NCI-H2081 treated with DMSO at 0.1 percent for 48 hours (cell line): ENCODE measurements at places on chromosomes 2 and 18.

GRCh38 chr2:36633470-36634092 lies 35.6 kb upstream of the FEZ2 start:
- DNase-seq = no peak

DNA sequence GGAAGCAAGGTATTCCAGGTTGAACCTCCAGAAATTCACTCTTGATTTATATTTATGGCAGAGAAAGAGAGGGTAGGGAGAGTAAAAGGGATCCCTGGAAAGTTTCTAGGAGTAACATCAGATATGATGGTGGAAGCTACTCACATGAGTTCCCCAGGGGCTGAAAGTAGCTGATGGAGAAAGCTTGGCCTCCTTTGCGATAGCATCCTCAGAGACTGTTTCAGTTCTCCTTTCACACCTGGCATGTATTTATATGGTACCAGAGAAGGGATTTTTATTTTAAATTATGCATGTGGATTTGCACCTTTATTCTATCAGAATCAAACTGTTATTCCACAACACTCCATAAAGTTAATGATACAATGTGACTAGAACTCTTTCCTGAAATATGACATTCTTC lies 126.3 kb upstream of the OSR1 start:
- DNase-seq = no peak

GRCh38 chr2:3180082-3180908 lies 197.3 kb downstream of the EIPR1 start:
- DNase-seq = no peak

DNA sequence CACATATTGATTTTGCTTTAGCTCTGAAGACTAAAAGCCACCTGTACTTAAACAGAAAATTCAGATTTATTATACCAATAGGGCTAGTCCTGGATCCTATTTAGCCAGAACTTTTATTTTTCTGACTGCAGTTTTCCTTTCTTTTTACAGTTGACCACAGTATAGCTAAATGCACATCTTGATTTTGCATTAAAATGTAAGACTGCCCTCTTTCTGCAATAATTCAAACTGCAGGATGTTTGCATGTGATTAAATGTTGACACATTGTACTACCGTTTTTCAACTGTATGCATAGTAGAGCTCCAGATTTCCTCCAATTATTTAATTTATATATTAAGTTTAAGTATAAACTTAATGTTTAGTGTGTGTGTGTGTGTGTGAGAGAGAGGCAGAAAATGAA lies 1262.9 kb downstream of the SUCLG1 start:
- DNase-seq = peak; percentile 31

GRCh38 chr18:69647702-69648101 lies 247.0 kb downstream of the DOK6 start:
- no peak for DNase-seq

DNA sequence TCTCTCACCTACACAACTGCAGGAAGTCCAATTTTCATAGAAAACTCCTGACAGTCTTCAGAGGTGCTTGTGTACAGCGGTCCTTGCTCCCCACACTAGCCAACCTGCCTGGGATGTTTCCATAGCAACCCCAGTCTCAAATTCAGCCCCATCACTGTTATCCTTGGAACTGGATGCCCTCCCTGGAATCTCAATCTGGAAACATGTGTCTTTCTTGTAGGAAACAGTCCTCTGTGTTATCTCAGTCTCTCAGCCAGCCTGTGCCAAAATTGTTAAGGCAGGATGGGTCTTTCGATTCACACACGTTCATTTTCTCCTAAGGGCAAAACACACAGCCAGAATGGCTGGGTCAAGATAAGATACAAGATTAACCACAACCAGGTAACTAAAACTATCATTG lies 295.5 kb upstream of the RND3 start:
- no peak for DNase-seq

DNA sequence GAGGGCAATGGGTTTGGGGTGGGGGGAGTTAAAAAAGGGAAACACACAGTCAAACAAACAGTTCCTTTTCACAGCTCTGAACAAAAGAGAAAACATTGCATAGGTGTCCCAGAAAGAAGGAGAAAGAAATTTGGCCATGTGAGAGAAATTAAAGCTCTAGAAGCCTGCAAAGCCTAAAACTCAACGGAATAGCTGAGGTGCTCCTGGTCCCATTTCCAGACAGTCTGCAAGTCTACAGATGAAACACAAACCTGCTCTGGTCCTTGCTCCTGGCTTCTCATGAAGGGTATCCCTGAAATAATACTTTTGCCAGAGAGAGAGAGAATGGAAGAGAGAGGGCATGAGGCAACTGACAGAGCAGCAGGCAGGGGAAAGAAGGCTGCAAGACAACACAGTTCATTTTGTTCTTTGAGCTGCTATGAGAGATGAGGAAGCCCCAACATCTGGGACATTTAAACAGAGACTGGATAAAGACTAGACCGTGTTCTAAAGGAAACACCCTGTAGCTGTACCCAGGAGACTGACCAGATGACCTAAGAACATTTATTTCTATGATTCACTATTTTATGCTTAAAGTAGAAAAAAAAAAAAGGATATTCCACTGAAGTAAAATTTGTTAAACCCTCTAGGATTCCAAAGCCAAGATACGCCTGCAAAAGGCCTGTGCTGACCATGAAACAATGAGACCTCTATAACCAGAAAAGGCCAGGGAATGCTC lies 57.3 kb upstream of the CYP26B1 start:
- DNase-seq = no peak

DNA sequence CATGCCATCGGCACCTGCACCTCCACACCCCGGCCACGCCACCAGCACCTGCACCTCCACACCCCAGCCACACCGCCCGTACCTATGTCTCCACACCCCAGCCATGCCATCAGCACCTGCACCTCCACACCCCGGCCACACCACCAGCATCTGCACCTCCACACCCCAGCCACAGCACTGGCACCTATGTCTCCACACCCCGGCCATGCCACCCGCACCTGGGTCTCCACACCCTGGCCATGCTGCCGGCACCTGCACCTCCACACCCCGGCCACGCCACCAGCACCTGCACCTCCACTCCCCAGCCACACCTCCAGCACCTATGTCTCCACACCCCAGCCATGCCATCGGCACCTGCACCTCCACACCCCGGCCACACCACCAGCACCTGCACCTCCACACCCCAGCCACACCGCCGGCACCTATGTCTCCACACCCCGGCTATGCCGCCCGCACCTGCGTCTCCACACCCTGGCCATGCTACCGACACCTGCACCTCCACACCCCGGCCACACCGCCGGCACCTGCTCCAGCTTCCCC lies 390.3 kb upstream of the MYT1L start:
- no peak for DNase-seq

DNA sequence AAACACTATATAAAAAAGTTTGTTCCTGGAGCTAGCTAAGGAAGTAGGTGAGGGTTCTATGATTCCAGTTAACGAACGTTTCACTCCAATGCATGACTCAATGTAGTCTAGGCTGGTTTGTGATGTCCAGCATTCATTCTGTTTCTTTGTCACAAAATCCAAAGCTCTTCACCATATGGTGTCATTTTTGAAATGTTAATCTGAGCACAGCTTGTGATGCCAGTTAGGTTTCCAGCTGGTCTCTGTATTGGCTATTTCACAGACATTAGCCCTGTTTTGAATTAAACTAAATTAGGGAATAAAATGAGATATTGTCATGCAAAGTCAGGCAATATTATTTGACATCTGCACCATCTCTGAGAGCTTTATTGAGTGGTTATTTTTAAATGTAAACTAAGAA lies 159.4 kb downstream of the RBM43 start:
- no peak for DNase-seq

DNA sequence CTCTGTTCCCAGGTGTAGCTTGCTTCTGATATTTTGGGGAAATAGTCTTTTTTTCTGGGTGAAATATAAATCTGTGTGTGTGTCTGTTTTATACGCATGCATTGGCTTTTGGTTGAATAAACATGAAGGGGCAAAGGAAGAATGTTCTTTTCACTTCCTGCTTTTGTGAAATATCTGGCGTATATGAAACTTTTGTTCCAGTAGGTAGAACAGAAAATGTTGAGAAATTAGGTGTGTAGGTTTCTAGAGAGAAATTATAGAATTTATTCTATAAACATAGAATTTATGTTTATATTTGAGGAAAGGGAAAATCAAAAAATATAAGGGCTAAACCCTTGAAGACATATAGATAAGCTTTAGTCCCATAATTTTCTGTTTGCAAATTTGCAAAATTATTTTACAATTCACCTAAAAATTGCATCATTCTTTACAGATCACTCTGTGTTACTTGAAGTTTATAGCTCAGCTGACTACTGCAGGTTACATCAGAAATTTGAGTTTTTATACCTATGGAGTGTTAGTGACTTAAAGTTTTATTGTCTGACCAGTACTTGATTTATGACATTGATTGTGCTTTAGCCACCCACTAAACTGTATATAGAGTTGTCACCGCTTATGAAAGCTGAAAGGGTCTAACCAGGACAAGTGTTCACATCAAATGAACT lies 116.1 kb downstream of the FAM117B start:
- DNase-seq = no peak

- no peak for DNase-seq
These were observed 3.4 kb downstream of the SRBD1 start for GRCh38 chr2:45607701-45608100.

DNA sequence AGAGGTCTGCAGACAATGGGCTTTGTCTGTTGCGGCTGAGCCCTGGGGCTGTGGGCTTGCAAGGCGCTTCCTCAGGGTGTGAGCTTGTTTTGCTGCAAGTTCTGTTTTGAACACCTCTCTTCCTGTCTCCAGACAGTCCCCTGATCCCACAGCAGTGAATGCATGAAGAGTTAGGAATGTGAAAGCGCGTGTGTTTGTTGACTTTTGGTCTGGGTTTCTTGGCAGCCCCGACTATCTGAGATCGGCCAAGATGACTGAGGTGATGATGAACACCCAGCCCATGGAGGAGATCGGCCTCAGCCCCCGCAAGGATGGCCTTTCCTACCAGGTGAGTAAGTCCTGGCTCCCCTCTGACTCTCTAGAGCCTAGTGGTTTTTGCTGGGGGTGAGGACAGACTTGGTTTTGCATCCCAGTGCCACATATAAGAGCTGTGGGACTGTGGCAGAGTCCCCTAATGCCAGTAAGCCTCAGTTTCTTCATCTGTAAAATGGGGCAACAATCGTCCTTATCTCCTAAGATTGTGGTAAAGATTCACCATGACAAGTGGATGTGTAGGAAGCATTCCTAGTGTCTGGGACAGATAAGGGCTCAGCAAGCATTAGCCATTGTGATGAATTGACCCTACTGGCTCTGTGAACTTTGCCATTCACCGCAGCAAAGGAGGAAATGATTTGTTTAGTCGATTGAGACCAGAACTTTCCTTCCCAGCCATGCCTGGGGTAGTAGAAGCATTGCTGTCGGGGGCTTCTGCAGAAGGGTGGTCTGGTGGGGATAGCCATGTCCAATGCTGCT lies 3.0 kb downstream of the LBH start:
- no peak for DNase-seq

- DNase-seq = no peak
These were observed 15.0 kb downstream of the APLF start for GRCh38 chr2:68482296-68482820.

- no peak for DNase-seq
These were observed 34.2 kb downstream of the GKN2 start for GRCh38 chr2:68918497-68918896.

DNA sequence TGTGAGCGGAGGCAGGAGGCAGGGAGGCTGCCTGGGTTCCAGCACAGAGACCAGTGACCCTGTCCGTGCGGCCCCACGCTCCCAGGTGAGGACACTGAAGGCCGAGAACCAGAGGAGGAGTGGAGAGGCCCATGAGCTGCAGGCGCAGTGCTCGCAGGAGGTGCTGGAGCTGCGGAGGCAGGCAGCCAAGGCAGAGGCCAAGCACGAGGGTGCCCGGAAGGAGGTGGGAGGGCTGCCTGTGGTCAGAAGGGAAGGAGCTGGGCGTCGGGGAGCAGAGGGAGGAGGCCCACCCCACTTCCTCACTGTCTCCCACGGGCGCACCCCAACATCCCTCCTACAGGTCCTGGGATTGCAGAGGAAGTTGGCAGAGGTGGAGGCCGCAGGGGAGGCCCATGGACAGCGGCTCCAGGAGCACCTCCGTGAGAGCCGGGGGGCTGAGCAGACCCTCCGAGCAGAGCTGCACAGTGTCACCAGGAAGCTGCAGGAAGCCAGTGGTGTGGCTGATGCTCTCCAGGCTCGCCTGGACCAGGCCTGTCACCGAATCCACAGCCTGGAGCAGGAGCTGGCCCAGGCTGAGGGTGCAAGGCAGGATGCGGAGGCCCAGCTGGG lies 33.0 kb upstream of the SNED1 start:
- DNase-seq = no peak

DNA sequence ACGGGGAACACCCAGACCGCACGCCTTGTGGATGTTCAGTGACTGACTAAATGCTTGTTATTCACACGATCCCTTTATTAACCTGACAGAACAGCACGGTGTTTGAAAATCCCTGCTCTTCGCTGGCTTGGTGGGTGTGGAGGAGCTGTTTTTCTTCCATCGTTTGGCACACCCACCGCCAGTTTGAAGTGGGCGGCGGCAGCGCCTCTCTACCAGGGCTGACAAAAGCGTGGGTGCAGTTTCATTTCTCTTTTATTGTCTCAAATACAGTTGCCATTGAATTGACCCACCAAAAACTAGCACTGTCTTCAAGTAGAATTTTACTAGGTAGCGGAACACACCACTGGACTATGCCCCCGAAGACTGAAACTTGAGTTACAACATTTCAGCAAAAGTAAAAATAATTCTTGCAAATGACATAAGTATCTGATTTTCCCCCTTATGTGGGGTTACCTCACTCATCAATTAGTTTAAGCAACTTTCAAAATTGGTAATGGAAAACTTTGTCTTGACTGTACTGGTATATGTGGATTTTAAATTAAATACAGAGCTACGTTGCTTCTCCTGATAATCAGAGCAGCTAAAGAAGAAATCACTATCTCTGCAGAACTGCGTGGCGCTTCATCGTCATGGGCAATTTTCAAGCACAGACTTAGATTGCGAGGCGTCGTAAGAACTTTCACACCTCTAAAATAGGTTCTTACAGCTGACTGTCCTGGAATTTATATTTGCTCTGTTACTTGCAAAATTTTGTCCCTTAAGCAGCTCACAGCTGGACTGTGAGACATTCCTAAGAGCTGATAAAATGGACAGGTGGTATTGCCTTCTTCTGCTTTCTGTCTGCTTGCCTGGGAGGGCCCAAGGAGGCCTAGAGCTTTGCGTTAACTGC lies 60.9 kb downstream of the LDLRAD4 start:
- DNase-seq = no peak

DNA sequence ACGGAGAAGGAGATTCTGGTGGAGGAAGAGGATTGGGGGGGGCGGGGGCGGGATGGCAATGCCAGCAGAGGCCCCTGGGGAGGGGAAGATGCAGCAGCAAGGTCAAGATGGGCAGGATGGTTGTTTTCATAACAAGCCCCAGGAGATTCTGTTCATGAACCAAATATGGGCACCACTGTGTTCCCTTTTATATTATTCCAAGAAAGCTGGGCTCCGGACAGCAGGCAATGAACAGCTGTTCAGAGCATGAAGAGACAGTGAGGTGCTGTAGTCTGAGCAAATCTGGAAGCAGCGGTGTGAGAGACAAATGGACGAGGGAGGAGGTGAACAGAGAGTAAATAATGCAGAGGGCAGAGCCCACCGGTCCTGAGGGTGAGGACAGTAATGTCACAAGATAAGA lies 20.0 kb downstream of the UXS1 start:
- no peak for DNase-seq

- no peak for DNase-seq
These were observed 3.4 kb upstream of the FAHD2A start for GRCh38 chr2:95399061-95399460.

- DNase-seq = no peak
These were observed 25.2 kb upstream of the HPCAL1 start for GRCh38 chr2:10277293-10278028.

GRCh38 chr2:227973241-227973640 lies 101.8 kb downstream of the DAW1 start:
- no peak for DNase-seq

- DNase-seq = no peak
These were observed 2.4 kb downstream of the FABP1 start for GRCh38 chr2:88125344-88125923.
